ENCODE measurements at places on chromosomes 1 and 21.

DNA sequence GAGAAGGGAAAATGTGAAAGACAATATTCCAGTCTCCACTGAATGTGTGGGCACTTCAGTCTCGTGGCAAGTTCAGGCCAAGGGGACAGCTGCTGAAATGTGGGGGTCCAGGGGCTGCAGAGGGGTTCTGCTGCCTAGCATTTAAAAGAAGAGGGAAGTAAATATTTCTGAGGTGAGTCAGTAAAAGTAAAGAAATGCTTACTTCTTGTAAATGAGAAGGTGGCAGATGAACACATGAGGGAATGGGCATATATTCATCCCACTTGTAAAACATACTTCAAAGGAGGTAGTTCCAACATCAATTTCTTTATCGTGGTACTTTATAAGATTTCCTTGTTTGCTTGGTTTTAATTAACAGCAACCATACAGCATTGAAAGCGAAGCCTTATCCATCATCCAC is 63.1 kb upstream of the HIVEP3 start:
- no peak for DNase-seq

- peak; percentile 91 for DNase-seq
Observed at GRCh38 chr1:13748610-13749505, 48.9 kb downstream of the PRDM2 start.

DNA sequence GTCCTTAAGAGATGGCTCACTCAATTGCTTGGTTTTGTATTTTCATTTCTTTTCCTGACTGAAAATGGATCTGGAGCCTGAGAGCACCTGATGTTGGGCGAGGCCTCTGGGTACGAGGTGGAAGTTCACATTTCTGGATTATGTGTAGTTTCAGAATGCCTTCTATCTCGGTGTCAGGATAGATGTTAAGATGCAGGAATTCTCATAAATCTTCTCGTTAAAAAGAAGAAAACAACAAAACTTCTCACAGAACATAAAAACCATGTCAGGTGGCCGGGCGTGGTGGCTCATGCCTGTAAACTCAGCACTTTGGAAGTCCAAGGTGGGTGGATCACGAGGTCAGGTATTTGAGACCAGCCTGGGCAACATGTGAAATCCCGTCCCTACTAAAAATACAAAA is 101.8 kb downstream of the RHOU start:
- no peak for DNase-seq

GRCh38 chr1:2950926-2951305 is 70.4 kb upstream of the ACTRT2 start:
- DNase-seq = no peak

GRCh38 chr1:6447016-6447817 is 18.8 kb downstream of the TNFRSF25 start:
- DNase-seq = no peak

- DNase-seq = no peak
Observed at GRCh38 chr1:30137001-30137400, 586.4 kb downstream of the MATN1 start.

GRCh38 chr1:98556521-98557158 is 104.9 kb upstream of the SNX7 start:
- no peak for DNase-seq

- no peak for DNase-seq
Observed at GRCh38 chr1:236354330-236355147, 39.5 kb upstream of the EDARADD start.

DNA sequence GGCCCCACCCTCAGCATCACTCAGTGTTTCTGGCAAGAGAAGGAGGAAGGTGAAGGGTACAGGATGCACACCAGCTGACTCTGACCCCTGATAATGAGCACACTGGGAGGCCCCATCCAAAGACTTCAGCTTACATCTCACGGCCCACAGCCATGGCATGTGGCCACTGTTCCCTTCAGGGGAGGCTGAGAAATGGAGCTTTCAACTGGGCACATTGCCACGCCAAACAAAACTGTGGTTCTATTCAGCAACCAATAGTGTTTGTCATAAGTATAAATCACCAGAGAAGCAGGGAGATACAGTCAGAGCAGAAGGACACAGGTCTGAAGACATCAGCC is 12.7 kb upstream of the TRAF3IP3 start:
- no peak for DNase-seq

- no peak for DNase-seq
Observed at GRCh38 chr1:68409426-68409825, 40.3 kb downstream of the RPE65 start.

DNA sequence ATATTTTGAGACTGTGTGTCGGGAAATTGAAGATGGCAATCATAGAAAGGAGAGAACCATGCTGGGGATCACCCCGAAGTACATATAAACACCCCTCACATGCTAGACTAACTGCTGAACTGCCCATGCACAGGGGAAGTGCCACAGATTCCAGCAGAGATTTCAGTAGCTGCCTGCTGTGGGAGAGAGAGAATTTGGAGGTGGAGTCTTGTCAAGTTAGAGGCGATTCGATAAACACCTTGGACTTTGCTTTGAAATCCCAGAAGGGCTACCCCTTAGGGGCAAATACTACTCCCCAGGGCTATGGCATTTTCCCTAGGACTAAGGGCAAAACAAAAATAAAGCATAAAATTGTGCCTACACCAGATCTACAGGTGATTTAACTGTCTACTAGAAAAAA is 103.3 kb downstream of the PEX14 start:
- DNase-seq = no peak

- no peak for DNase-seq
Observed at GRCh38 chr1:54273795-54274163, 73.8 kb downstream of the MRPL37 start.

DNA sequence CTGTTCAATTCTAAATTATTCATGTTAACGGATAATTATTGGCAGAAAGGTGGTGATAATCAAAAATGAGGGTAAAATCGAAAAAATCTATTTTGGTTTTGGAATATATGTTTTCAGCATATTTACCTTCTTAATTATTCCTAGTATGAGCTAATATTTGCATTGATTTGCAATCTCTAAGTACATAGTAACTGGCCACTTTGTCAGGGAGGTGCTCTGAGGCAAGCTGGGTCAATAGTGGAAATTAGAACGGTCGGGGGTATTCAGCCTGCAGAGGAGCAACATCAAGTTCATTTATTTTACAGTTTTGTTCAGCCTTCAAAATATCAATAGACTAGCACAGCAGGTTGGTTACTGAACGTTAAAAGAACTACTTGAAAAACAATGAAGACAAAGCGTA is 1.8 kb downstream of the OTUD7B start:
- DNase-seq = no peak

DNA sequence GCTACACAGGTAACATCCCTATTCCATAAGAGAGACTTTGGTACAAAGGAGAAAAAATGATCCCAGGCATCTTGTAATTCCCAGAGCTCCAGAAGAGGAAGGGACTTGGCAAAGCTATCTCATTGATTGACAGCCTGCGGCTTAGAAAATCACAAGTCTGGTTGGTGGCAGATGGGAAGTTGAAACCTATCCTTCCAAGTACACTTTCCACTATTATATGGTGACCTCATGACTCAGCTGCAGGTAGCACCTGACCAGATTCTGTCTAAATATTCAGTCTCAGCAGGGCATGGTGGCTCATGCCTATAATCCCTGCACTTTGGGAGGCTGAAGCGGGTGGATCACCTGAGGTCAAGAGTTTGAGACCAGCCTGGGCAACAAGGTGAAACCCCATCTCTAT is 89.9 kb downstream of the TIAM1 start:
- no peak for DNase-seq

Measured in activated naive CD8-positive, alpha-beta T cell treated with anti-CD3 and anti-CD28 coated beads, Interleukin-2, amount 50 U/mL, for 16 hours (primary cell).